ENCODE measurements at places on chromosomes 1 and 21.

DNA sequence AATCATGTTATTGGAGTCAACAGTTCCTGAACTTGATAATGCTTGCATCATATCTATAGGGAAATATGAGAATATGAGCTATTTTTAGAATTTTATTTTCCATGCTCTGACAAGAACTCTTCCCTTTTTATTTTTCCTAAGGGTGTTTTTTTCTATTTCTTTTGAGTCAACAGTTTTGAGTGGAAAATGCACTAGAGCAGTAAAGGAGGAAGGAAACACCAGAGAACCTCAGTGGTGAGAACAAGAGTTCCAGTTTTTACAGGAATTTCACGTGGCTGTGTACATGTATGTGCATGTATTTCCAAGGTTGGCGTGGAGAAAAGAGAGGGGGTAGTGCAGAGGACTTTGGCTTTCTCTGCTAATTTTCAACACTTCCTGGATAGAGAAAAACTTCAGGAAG lies 63.6 kb upstream of the TNFSF18 start:
- DNase-seq, result no peak

DNA sequence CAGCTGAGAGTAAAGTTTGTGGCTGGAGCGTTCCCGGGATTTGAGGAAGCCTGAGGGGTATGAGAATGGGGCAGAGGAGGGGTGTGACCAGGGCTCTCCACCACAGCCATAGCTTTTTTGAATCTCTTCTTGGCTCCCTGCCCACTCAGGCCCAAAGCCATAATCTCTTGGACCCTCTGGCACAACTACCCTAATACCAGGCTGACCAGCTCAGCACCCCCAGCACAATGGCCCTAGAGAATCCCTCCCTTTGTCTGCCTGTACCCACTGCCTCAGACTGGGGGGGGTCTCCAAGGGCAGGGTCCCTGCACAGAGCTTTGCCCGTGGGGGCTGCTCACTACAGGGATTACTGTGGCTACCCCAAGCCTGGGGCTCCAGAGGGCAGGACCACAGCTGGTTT lies 7.5 kb downstream of the DENND4B start:
- no peak for DNase-seq

- DNase-seq, result no peak
Observed at GRCh38 chr1:9559673-9560072, 20.4 kb downstream of the SLC25A33 start.

DNA sequence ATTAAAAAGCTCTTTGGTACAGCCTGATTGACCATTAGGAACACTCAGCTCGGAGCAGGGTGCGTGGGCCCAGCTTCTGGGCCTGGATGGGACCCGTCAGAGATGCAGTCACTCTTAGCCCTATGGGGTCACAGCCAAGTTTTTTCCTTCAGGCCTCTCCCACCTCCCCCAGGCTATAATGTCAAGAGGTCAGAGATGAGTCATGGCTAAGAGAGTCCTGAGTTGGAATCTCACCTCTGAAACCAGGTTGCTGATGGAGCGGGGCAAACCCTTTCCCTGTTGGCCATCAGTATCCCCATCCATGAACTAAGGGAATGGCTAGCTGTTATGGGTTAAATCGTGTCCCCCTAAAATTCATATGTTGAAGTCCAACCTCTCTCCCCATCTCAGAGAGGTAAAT lies 195.9 kb upstream of the POU3F1 start:
- DNase-seq, result no peak

DNA sequence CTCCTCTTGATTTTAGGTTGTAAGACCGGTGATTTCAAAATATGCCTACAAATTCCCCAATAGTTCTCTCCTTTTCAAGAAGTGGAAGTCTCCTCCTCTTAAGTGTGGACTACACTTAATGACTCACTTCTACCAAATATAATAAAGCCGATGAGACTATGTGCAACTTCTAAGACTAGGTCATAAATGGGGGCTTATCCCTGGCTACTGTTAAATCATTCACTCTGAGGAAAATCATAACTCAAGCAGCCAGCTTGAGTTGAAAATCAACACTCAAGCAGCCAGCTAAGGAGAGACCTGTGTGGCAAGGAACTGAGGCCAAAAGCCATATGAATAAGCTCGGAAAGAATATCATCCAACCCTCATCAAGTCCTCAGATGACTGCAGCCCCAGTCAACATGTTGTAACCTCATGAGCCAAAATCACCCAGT lies 49.6 kb upstream of the PSMG1 start:
- DNase-seq, result no peak

DNA sequence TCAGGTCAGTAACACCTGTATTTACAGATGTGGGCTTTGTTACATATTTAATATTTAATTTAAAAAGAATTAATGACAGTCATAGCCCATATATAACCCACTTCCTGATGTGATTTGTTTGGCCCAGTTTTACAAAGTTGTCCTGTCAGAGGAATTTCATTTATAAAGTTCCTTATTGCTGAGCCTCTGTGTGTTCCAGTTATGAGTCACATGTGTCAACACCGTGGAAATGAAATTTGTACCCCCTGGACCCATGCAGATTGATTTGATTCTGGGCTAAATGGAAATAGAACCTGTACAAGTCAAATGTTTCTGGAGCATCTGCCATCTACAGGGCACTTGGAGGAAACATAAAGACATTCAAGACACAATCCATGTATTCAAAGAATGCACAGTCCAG lies 149.2 kb downstream of the CACNA1E start:
- DNase-seq, result no peak

DNA sequence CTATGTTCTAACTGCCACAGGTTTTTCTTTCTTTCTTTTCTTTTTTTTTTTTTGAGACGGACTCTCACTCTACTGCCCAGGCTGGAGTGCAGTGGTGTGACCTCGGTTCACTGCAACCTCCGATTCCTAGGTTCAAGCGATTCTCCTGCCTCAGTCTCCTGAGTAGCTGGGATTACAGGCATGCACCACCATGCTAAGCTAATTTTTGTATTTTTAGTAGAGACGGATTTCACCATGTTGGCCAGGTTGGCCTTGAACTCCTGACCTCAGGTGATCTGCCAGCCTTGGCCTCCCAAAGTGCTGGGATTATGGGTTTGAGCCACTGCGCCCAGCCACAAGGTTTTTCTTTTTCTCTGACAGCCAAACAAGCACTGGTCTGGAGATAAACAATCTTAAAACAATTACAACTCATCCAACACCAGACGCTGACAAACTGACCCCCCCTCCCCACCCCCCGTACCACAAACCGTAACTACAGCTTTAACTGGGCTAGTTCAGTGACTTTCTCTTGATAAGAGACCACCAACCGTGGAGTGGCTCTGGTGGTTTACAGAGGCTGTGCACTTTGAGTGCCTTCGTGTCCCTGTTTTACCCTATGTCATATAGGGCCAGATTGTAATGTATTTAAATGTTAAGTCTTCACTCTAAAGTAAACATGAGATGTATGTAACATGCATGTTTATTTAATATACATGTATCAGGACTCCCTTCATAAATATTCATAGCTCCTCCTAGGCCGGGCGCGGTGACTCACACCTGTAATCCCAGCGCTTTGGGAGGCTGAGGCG lies 19.5 kb upstream of the PUM1 start:
- DNase-seq, result no peak

DNA sequence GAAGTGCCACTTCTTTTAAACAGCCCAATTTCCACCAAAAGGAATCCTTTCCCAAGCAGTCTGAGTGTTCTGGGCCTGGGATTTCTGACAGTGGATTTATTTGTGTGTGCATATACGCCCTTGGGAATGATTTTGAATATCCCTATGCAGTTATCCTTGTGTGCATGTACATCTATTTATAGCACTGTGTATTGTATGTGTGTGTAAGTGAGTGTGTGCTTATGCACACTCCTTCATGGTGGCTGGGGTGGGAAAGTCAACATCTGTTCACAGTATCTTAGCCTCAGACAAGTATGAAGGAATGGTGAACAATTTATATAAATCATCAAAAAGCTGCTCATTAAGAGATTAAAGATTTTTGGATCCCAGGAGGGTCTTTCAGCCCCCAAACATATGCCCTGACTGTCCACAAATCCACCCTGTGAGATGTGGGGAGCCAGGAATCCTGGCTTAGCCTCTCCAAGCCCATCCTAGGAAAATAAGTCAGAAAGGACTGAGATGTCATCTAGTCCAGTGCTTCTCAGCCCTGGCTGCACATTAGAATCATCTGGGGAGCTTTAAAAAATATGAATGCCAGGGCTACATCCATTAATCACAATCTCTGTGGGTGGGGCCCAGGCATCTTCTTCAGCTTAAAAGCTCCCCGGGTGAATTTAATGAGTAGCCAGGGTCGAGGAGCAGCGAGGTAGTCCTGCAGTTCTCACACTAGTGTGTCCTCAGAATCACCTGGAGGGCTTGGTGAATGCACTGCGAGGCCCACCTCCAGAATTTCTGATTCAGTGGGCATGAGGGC lies 101.4 kb downstream of the PLXNA2 start:
- DNase-seq, result no peak

DNA sequence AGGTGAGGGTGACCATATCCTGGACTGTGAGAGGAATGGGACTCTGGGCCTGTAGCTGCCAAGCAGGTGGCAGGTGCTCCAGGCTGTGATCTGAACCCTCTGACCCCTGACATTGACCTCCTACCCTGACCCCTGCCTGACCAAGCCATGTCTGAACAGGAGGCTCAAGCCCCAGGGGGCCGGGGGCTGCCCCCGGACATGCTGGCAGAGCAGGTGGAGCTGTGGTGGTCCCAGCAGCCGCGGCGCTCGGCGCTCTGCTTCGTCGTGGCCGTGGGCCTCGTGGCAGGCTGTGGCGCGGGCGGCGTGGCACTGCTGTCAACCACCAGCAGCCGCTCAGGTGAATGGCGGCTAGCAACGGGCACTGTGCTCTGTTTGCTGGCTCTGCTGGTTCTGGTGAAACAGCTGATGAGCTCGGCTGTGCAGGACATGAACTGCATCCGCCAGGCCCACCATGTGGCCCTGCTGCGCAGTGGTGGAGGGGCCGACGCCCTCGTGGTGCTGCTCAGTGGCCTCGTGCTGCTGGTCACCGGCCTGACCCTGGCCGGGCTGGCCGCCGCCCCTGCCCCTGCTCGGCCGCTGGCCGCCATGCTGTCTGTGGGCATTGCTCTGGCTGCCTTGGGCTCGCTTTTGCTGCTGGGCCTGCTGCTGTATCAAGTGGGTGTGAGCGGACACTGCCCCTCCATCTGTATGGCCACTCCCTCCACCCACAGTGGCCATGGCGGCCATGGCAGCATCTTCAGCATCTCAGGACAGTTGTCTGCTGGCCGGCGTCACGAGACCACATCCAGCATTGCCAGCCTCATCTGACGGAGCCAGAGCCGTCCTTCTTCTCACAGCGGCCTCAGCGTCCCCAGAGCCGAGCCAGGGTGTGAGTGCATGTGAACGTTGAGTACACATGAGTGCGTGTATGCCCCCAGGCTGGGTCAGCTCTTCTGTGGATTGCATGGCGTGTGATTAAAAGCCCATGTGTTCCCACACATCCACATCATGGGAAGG lies 3.1 kb downstream of the TMEM125 start:
- DNase-seq, result no peak

DNA sequence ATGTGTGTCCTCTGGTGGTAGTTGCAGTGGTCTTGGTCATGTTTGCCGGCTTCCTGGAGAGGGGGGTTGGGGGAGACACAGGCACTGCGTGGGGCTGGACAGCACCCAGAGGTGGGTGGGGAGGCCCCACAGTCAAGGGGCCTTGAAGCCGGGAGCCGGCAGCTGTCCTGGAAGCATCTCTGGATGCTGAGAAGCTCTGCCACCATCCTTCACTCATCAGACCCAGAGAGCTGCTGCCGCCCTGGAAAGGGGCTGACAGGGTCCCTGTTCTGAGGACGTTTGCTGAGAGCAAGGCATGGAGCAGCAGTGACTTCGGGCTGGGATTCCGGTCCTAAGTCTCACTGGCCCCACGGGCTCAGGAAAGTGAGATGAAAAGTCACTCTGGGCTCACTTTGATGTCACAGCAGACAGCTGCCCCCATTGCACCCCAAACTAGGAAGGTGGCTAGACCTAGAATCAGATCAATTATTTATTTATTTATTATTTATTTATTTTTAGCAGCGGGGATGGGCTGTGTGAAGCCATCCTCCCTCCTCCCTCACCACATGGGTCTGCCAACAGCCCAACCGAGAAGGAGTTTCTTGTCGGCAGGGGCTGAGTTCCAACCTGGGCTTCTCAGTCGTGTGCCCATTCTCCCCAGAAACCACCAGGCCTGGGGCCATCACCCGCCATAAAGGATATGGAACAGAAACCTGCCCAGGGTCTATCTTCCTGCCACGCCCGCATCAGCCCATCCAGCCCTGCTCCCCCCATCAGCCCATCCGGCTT lies 547.4 kb downstream of the PTPRU start:
- peak; percentile 29 for DNase-seq

DNA sequence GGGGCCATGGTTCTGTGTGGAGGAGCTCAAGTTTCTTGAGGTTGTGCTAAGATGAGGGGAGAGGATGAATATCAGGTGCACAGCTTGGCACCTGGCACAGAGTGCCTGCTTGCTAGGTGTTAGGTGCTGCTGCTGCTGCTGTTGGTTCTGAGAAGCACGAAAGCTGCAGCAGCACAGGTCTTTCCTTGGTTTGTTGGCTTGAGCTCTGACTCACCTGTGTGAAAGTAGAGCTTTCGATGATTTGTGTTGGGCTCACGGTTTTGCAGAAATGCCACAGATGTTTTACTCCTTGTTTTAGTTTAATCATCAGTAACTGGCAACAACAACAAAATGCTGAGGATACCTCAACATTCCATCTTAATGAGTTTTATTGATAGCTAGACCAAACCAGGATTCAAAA lies 221.6 kb downstream of the BRINP2 start:
- no peak for DNase-seq

GRCh38 chr1:37006132-37006868 lies 28.0 kb downstream of the GRIK3 start:
- DNase-seq, result no peak

DNA sequence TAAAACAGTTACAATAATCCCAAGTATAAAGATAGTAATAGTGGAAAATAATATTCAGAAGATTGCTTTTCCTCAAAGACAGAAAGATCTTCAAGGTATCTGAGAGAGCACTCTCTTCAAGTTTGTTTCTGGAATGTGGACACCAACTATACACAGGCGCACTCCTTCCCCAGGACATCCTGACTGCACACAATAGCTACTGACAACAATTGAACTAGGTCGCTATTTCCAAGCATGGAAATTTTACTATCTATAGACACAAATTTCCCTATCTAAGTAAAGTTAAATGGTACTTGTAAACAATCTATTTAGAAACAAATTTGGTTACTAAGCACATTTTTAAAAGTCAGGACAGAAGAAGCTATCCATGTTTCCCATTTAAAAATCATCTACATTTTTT lies 19.1 kb downstream of the ARHGAP29 start:
- DNase-seq, result no peak
